ENCODE measurements at places on chromosomes 4 and X.

GRCh38 chr4:48131736-48132135, 2.3 kb downstream of the TXK start:
- DNase-seq = no peak

GRCh38 chr4:142700531-142700930, 145.6 kb downstream of the INPP4B start:
- no peak for DNase-seq

GRCh38 chr4:78704981-78705683, 71.0 kb upstream of the BMP2K start:
- no peak for DNase-seq

DNA sequence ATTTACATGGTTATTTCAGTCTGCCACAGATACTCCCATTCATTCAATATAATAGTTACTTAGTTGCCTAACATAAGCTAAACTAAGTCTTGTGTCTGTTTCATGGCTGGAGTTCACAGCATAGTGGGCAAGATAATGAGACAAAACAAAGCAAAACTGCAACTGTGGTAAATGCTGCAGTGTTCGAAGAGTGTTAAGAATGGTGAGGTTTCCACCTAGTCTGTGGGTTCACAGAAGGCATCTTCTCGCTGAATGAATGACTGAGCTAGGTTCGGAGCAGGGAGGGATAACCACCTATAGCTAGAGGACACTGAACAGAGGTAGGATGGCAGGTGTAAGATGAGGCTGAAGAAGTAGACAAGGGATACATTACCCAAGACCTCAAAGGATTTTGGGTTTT, 171.0 kb downstream of the FBXW7 start:
- no peak for DNase-seq

DNA sequence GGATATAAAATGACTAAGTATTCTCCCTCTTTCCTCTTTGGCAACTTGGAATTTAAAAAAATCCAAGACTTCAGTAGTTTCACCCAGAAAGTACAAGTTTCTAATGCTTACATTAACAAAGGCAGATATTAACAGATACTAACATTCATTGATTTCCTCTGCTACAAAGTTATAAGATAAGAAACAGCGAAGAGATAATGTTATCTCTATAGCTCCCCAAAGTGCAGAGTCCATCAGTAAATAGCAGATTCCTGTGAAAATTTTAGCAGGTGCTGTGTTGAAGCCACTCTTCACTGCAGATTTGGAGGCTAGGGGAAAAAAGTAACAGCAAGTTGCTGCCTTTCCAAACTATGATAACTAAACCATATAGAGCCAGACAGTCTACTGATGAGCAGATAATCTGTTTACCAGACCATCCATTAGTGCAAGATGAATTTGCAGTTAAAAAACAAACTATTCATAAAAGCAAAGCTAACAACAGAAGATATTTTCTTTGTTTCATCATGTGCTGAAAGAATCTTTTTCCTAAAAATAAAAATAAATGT, 3.3 kb upstream of the CAMK2D start:
- no peak for DNase-seq

DNA sequence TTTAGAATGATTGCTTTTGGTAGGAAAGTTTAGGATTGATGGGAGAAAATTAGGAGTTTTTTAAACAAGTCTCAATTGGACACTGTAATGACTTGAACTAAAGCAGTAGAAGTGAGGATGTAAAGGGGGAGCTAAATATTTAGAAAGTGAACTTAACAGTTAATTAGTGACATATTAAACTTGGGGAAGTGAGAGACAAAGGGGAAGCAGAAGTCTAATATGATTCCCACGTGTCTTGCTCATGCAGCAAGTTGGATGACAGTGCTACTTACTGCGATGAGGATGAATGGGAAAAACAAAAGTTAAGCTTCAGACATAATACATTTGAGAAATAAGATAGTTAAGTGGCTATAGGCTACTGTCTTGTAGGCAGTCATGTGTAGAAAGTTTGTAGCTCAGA, 110.4 kb downstream of the RPA4 start:
- DNase-seq = no peak

DNA sequence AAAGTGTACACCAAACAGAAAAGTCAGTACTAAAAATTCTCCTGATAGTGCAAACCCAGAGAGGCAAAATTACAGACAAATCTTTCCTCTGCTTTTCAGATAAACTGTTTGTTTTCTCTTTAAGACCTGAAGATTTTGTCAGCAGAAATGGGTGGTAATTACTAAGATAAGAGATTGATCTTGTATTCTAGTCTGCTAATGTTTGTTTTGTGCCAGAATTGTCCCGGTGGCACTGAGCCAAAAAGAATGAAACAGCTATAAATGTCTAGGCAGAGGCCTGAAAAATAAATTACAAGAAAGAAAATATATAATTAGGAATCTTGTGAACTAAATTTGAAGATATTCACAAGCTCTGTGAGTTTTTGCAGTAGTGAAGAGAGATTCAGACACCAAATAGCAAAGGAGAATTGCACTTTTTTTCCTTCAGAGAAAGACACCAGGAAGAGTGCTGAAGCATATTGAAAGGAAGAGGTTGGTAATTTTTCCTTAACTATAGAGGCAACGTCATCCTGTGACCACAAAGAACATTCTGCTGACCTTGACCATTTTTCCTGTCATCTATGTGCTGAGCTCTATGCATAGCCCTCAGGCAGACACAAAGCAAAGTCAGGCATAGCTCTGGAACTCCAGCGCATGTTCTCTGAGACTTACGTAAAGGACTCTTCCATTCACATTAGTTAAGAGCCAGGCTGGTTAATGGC, 314.5 kb upstream of the RASGEF1B start:
- DNase-seq = no peak

DNA sequence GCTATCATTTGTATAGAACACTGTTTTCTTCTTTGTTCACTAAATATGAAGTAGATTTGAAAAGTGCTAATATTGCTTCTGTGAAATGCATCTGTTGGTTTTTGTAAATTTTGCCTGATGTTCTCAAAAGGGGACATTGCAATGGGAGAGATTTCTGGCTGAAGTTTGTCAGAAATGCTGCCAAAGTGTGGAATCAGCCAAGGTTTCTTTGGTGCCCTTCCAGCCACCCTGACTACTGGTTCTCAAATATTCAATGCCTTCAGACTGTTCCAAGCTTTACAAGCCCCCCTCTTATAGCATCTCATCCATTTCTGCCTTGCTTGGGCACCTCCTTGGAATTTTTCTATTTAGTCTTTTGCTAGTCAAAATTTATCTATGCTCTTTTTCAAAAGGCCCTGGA, 60.6 kb upstream of the TMLHE start:
- DNase-seq = no peak

- no peak for DNase-seq
Measured at GRCh38 chr4:10656988-10657387, 27.6 kb downstream of the CLNK start.

DNA sequence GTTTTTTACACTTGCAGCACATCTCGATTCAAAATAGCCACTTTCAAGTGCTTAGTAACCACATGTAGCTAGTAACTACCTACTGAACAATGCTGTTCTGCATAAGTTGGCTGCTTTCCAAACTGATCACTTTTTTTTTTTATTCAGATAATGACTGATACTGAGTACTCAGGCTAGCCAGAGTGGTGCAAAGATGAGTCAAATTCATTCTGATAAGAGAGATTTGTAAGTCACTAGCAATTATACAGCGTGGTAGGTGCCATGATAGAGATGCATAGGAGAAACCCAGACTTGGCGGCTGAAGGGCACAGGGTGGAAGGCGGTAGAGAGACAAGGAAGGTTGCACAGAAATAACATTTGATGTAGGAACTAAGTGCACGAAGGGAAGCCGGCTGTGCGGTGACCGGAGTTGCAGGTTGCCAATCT, 357 bp upstream of the IGBP1 start:
- no peak for DNase-seq

GRCh38 chr4:94880956-94881355, 123.2 kb downstream of the BMPR1B start:
- DNase-seq = no peak

DNA sequence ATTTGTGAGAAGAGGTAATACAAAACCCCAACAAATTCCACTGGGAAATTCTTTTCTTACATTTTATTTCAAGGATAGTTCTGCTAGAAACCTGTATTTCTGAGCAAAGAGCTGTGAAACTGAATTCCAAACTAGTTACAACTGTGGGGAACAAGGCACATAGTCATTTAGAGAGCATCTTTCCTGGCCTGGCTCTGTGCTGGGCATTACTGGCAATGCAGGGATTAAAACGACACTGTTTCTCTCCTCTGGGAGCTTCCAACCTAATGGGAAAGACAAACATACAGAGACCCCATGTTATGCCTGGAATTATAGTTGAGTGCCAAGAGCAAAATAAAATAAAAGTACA, 36.5 kb downstream of the SUPT20HL1 start:
- no peak for DNase-seq

DNA sequence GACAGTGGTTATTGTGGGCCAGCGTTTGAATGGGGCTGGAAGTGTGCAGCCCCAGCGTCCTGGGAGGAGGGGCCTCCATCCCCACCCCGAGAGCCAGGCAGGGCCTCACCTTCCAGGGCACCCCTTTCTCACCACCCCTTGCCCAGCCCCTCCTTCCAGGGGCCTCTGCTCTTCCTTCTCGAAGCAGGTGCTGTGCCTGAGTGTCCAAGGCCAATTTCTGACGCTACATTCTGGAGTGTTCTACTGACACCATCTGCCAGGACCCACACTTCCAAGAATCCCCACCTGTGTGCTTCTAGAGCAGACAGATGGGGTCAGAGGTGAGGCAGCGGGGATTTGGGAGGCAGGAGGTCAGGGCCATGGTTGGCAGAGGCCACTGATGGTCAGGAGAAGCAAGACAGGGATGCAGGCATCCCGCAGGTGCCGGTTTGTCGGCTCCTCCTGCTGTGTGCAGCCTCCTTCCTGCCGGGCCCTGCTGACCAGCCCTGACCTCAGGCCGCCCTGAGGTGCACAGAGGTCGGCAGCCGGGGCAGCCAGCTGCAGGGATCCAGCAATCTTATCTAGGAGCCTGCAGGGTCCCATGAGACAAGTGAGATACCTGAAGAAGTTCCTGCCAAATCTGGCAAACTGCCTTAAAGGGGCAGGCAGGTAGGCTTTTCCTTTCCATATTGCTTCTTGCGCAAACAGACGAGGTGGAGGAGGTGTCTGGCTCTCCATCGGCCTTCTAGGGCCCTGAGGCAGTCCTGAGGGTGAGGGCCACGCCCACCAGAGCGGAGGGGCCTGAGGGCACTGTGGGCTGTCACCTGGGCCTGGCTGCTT, 18.8 kb downstream of the MSANTD1 start:
- DNase-seq = no peak

GRCh38 chr4:78517050-78517652, 34.4 kb upstream of the ANXA3 start:
- DNase-seq = no peak

DNA sequence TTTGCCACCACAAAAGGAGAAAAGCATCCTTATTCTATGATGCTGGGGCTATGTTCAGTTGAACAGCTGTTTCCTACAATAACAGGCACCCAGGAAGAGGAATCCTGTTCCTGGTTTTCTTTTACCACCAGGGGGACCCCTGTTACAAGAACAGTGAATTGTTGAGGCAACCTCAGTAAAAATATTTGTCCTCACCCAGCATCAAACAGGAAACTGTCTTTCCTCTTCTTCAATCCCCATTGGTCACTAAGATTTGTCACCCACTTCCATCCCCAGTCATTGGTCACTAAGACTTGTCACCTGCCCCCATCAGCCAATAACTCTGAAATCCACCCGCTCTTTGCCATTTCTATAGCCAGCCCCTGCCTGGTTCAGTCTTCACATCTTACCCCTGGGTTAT, 143.5 kb upstream of the GALNT7 start:
- peak; percentile 37 for DNase-seq

GRCh38 chr4:53686521-53686920, 95.2 kb upstream of the LNX1 start:
- DNase-seq = no peak

DNA sequence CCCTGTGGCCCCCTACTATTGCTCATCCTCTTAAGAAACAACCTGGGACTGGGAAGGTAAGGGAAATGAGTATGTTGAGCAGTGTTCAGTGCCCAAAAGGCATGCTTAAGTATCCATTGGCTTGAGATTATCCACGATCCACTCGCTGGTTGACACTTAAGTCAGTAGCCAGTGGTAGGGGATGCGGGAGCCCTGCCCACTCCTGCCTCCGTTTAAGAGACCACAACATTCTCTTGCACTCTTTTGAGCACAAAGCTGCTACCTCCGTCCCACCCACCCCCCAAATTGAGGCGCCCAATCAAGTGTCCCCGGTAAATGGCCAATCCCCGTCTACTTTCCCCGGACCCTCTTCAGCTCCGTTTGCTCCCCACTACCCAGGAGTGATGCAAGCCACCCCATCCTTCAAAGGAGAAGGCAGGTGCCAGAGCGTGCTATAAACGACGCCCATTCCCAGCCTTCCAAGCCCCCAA, 25.0 kb downstream of the UTP14A start:
- no peak for DNase-seq

DNA sequence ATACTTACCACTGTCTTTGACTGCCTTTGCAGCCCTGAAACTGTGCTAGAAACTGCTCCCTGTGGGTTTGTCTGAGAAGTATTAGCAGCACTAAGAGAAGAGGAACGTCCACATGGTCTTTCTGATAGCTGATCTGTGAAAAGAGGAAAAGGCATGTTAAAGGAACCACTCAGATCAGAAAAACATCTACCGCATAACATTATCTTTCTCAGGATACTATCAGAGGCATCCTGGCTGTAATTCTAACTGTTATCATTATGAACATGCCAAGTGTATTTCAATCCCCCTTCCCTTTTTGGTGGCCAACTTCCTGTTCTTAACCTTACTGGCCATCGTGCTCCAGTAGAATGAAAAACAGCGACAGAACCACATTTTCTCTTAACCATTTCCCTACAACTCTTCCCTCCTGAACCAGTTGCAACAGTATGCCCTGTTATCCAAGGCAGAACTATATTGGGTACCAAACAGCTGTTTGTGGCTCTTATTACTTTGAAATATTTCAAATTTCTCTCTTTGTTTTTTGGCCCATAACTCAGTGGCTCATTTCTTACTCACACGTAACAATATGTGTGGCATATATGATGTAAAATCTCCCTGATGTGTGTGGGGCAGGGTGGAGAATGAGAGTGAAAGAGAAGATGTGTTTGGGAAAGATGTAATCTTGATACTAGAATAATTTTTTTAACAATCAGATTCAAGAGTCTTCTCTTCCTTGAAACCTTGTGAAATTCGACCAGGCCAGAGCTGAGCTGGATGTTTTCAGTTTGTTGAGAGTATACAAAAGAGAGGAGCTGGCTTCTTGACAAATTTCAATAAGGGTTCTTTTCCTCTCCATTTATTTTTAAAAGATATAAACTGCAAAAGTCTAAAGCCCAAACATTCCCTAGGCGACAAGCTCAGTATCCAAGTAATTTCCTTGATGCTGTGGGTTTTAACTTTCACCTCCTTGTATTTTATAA, 35.2 kb downstream of the ARHGEF6 start:
- DNase-seq = no peak

GRCh38 chr4:118285931-118286330, 66.9 kb downstream of the PRSS12 start:
- DNase-seq = no peak

GRCh38 chr4:170400361-170400760, 310.6 kb upstream of the AADAT start:
- DNase-seq = no peak

GRCh38 chr4:20445933-20446723, 194.4 kb downstream of the SLIT2 start:
- no peak for DNase-seq

All from GM18507 (cell line).